ENCODE measurements at places on chromosomes 5 and 9.

- no peak for DNase-seq
Measured at GRCh38 chr5:73367650-73368049, 80.9 kb downstream of the FOXD1 start.

- DNase-seq: no peak
Measured at GRCh38 chr5:65577141-65577540, 14.0 kb downstream of the PPWD1 start.

DNA sequence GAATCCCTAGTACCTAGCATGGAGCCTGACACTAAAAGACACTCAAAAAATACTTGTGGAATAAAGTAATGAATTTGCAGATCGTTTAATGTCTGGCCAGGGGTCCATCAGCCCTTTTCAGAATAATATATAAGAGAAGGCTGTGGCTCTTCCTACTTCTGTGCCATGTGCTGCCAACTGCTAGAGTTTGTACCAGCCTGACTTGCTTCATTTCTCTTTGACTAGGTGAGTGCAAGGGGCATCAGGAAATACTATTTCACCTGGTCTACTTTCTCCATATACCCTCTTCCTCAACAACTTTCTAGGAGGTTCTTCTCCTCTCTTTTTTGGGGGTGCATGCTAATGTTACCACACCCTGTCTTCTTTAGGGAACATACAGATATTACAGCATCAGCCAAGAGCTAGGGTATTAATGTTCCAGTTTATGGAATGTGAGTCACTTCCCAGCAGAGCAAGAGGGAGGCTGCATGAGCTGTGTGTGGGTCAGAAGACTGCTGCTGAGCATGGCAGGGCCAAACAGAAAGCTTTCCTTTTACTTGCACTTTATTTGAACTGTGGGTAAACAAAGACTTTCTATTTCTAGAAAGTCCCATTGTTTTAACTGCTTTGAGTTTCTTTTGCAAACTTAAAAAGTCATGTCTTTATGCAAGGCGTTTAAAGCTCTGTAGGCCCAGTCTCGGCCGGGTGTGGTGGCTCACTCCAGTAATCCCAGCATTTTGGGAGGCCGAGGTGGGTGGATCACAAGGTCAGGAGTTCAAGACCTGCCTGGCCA, 158.9 kb downstream of the ADAMTSL1 start:
- no peak for DNase-seq

DNA sequence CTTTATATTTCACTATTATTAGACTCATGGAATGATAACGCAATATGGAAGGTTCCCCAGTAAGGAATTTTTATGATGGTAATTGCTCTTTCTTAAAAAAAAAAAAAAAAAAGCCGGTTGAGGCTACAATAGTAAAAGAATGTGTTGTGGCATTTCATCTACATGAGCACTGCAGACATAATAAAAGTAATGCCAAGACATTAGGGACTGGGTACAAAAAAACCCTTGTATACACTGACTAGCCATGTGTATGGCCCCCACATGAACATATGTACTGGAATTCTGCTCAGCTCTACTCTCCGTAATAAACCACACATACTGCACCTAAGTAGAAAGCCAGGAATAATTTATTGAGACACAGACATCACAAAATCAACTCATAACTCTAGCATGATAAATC, 218.4 kb downstream of the ADAMTS6 start:
- no peak for DNase-seq

- DNase-seq: no peak
Measured at GRCh38 chr5:103211576-103212561, 46.7 kb upstream of the MACIR start.

DNA sequence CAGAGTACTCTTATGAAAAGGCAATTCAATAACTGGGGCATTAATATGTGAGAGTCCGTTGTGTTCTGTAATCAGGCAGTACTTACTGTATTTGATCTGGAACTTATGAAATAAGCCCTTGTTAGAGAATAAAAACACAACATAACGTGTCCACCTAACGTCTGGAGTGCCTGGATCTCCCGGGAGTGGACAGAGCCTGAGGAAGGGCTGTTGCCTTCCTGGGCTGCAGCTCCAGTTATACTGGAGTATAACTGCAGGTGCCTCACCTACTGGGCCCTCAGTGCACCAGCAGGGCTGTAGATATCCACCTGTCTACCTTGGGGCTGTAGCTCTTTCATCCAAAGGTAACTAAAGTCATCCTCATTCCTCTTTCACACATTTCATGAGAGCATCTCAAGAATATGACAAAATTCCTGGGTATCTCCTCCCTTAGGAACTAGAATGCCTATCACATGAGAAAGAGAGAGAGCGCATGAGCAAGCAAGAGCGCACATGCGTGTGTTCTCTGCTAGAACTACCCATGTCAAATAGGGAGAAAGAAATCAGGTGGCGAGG, 200.1 kb downstream of the GAPVD1 start:
- DNase-seq: no peak

GRCh38 chr5:1183424-1184162, 17.8 kb upstream of the SLC6A19 start:
- no peak for DNase-seq

DNA sequence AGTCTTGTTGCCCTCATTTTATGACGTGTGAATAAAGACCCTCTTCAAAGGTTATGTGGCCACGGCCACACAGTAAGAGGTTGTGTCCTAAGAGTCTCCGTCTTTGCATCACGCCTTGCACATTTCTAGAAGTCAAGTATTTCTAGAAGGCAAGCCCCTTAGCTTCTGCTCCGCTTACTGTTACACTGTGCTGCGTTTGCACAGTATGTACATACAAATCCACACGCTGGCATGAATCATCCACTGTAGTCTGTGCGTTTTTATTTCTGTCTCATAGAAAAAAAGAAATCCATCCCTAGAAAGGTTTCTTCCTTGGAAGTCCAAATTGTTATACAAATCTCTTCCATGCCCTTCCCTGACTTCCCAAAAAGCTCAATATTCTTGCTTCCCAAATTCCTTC, 21.4 kb upstream of the ICE1 start:
- no peak for DNase-seq

GRCh38 chr5:167582886-167583285, 708.6 kb upstream of the WWC1 start:
- DNase-seq: no peak

DNA sequence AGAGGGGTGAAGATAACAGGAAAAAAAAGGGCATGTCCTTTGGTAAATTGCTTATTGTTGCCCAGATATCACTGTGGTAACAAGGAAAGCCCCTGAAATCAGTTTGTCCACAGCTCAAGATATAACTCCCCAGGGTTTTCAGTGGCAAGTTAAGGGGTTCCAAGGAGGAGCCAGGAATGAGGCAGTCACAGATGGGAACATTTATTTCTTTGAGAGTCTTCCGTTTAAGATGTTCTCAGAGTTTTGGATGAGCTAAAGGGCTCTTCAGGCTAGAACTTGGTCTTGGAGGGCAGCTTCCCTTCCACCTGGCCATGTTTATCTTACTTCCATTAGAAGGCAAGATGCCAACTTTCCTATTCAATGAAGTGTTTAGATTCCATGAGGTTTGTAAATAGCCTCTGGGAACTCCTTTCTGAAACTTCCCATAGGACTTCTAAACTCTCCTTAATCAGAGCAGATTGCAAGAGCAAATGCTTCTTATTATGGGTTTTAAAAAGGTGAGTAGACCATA, 277.6 kb upstream of the TNC start:
- DNase-seq: no peak

DNA sequence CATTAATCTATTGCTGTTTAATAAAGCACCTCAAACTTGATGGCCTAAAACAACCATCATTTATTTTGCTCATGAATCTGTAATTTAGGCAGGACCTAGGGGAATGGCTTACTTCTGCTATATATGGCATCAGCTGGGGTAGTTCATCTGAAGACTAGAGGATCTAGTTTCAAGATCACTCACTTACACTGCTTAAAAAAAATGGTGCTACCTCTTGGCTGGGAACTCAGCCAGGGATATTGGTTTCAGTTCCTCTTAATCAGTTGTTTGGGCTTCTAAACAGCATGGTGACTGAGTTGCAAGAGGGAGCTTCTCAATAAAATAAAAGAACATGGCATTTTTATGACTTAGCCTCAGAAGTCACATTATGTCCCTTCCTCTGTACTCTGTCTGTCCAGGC, 142.0 kb downstream of the FAM114A2 start:
- no peak for DNase-seq

GRCh38 chr9:133309608-133310007, 26.4 kb downstream of the SURF6 start:
- no peak for DNase-seq

DNA sequence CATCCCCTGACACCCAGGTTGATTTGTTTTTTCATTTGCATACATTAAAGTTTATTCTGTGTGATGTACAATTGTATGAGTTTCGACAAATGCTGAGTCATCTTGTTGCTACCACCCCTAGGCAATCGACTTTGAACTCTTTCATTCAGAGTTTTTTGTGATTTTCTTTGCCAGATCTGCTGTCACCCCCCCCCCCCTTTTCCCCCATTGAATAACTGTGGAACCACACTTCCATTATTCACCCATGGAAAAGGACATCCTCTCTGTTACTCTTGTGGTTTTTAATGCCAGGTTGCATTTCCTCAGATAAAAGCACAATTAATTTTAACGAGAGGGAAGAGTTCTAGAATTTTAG, 13.7 kb upstream of the FAM120AOS start:
- no peak for DNase-seq

DNA sequence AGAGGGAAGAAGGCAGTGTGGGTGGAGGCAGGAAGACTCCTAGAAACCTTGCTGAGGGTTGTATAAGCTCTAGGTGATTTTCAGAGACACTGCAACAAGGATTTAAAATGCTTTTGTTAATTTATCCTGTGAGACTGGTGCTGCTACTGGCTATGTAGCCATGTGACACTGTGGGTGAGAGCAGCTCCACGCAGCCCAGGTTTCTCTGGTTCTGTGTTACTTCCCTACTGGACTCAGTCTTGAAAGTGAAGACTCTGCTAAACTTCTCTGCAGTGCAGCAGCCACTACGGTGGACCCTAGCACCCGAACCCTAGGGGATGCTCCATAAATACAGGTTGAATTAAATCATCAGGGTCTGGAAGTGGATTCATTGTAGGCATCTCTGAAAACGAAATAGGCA, 25.8 kb upstream of the EFNA5 start:
- DNase-seq: no peak

- no peak for DNase-seq
Measured at GRCh38 chr5:176166427-176166826, 71.8 kb upstream of the SIMC1 start.

DNA sequence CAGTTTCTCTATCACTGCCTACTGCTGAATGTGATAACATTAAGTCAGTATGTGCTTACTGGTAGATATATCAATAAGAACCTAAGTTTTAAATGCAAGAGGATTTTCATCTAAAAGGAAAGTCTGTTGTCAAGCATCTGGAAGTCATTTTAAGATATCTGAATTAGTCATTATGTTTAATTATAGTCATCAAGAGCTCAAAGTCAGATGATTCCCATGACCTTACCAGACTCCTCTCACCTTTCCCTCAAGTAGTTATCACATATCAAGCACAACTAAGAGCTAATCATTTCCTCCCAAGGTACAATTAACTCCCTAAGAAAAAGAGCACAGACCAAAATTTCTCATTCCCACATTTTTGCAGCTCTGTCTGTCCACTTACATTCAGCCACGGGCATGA, 45.5 kb downstream of the PUM3 start:
- no peak for DNase-seq

GRCh38 chr5:94375801-94376200, 242.6 kb downstream of the KIAA0825 start:
- no peak for DNase-seq

- no peak for DNase-seq
Measured at GRCh38 chr5:143159031-143159430, 244.5 kb downstream of the NR3C1 start.

DNA sequence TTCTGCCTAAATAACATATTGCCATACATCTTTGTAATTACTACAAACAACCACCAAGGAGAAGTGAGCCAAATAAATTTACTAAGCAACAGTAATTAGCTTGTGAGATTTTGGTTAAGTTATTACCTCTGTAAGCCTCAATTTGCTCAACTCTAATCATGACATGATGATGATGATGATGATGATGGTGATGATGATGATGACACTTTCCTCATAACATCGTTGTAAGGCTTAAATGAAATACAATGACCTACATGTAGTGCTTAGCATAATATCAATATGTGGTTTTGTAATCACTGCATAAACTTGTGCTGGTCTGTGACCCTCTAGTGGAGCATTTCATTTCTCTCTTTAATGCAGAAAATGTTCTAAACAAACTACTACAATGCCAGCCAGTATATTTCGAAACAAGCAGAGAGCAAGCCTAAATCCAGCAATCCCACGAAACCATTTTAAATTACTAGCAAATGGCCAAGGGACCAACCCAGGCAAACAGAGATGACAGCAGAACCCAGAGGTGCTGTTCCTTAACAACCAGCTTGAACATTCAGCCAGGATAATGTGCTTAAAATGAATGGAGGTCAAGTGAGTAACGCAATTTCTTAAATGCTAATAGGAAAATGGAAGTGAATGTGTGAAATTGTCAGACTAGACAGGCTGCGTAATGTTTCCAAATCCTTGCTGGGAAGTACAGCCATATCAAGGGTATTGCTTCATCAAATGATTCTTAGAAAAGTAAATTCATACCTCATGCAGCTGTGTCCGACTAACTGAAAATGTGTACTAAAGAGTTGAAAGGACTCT, 281.9 kb upstream of the PUM3 start:
- DNase-seq: no peak

- DNase-seq: no peak
Measured at GRCh38 chr5:174553556-174553955, 170.8 kb upstream of the MSX2 start.

DNA sequence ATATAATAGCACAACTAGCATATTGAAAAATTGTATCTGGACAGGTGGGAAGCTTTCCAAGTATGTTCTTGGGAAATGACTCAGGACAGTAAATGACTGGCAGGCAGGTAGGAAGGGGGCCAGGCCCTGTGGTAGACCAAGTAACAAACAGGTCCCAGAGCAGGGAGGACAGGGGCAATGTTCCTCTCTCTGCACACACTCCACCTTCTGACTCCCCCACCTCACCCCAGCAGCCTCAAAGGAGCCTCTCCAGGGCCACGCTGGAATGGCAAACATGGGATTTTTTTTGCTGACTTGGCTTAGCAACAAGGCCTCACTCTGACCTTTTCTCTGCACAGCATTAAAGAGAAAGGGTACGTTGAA, 31.1 kb upstream of the IQGAP2 start:
- no peak for DNase-seq

DNA sequence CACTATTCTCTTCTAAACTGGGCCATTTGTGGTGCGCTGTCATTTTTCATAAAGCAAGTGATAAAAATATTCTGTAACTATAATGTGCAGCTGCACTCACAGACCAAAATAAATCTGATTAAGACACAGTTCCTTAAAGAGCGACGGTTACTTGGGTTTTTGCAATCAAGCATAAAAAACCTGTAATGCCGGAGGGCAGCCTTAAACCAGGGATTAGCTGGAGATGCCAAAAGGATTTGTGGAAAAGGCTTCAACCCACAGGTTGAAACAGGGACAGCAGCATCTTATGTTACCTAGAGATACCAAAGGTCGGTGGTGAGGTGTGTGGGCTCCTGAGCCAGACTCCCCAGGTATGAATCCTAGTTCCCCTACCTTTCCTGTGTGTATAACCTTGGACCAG, 49.3 kb downstream of the CTNND2 start:
- DNase-seq: no peak
